Kidney tubule cell (primary cell): ENCODE measurements at places on chromosomes 16 and 17.

DNA sequence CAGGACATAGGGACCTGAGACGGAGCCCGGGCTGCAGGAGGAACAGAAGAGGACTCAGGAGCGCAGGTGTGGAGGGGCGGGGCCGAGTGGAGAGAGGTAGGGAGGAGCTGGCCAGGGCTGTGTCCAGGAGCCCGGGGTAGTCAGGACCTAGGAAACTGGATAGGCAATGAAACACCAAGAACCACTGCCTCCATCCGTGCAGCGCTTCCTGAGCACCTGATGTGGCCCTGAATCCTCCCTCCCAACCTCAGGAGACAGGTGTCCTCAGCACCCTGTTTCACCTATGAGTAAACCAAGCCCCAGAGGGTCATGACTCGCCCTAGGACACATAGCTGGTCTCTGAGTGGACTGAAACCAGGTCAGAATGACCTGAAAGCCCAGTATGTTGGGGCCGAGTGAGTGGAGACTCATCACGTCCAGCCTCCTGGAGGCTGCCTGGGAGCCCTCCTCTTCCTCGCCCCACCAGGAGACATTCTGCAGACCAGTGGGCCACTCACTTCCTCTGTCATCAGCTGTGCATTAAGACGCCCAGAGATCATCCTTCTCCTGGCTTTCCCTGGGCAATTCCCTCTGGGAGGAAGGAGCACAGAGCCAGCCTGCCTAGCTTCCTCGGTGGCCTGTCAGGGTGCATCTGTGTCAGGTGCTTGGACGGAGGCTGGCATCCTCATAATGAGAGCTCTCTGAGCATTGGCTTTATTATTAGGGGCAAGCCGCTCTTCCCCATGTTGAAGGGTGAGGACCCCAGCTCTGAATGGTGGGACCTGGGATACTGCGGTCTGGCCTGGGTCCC lies 72.8 kb downstream of the SCNN1B start:
- peak; percentile 95 for DNase-seq

GRCh38 chr17:42241871-42242270 lies 34.3 kb downstream of the STAT5B start:
- DNase-seq: no peak

- DNase-seq: no peak
These were observed 7.5 kb upstream of the NFATC2IP start for GRCh38 chr16:28943281-28943680.

- DNase-seq: peak; percentile 37
These were observed 914.9 kb downstream of the KCNJ2 start for GRCh38 chr17:71084219-71084618.

DNA sequence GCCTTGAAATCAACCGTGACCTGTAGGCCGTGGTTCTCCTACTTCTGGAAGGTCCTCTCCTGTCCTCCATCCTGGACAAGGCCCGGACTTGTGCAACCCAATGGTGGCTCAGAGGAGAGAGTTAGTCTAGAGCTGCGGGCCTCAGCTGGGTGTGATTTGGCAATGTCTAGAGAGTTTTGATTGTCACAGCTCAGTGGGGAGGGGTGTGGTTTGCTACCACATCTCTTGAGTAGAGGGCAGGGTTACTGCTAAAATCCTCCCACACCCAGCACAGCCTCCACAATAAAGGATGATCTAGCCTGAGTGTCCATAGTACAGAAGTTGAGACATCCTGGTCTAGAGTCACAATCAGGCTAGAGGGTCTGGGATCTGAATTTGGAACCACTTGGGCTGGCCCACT lies 40.3 kb downstream of the MYH13 start:
- DNase-seq: no peak

DNA sequence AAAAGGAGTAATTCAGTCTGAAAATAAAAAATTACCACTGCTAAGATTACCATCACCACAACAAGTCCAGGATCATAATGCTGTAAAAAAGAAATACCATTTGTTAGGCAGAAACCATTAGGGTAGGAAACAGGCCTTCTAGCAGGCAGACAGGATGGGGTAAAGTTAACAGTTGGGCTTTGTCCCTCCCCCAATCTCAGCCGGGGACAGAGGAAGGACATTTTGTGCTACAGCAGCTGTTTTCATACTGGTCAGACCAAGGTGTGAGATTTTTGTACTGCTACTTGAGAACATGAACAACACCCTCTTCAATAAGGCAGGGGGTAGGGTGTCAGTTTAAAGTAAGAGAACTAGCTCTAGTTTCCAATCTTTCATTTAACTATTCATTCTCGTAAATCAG lies 49.2 kb upstream of the ITGA2B start:
- DNase-seq: no peak

DNA sequence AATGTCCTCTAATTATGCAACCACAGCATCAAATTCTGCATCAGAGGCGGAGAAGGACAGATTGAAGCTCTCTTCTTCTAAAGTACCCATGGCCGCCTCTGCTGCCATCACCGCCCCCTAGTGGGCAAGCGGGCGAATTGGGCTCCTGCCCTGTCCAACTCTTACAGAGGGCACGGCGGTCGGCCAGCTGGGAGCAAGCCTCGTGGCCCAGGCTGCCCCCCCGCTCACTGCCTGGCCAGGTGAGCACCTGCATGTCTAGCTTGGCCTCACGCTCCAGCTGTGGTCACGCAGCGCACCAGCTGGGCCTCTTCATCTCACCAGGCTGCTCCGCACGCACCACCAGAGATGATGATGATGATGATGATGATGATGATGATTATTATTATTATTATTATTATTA lies 146.1 kb upstream of the TOM1L1 start:
- no peak for DNase-seq

DNA sequence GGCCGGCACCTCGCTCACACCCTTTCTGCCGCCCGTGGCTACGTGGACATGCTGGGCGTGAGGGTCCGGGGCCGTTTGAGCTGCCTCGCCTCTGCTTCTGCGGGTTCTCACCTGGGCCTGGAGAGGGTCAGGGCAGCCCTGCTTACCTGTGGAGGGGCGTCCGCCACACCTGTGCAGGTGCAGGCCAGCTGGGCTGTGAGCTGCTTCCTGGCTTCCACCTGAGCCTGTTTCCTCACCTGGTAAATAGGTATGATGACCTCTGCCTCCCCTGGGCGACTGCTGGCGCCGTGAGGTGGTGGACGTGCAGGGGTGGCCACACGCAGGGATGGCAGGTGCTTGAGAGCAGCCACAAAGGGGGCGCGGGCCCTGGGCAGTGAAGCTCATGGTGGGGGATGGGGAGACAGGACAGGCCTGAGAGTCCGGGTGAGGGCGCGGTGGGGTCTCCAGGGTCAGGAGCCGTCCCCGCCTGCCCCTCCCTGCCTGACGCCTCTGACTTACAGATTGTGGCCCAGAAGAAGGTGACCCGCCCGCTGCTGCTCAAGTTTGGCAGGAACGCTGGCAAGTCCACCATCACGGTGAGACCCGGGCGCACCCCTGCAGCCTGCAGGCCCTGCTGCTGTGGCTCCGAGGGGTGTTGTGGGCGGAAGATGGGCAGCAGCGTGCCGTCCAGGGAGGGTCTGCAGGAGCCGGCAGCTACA lies 7.8 kb downstream of the CPNE7 start:
- DNase-seq: no peak

GRCh38 chr17:80738020-80738808 lies 193.6 kb downstream of the RPTOR start:
- no peak for DNase-seq

GRCh38 chr16:49365711-49366509 lies 7.7 kb upstream of the C16orf78 start:
- DNase-seq: no peak

- peak; percentile 84 for DNase-seq
These were observed 20.4 kb upstream of the WDR45B start for GRCh38 chr17:82668631-82669099.

DNA sequence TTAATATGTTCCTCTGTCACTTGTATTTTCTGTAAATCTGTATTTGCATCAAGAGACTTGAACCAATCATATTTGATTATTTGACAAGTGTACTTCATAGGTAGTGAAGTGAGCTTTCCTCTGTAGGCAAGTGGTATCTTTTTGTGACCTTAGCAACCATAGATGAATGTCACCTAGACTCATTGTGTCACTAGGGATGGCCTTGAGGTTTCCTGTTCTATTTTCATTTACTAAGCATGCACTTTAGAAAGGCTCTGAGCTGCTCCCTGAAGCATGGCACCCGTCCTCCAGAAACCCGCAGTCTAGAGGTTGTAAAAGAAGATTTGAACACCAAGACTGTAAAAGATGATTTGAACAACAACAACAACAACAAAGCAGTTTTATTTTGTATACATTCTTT lies 151.7 kb downstream of the PRKCB start:
- no peak for DNase-seq

DNA sequence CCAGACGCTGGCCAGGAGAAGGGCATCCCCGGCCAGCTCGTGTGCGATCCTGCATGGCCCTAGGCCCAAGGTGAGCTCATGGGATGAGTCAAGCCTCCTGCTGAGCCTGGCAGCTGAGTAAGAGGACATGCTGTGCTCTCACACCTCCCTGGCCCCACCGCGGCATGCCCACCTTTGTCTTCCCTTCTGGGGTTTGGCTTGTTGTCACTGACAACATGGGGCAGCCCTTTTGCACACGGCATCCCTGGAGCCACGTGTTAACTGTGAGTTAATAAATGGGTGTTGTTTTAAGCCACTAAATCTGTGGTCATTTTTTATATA lies 8.9 kb upstream of the TNS4 start:
- peak; percentile 97 for DNase-seq

DNA sequence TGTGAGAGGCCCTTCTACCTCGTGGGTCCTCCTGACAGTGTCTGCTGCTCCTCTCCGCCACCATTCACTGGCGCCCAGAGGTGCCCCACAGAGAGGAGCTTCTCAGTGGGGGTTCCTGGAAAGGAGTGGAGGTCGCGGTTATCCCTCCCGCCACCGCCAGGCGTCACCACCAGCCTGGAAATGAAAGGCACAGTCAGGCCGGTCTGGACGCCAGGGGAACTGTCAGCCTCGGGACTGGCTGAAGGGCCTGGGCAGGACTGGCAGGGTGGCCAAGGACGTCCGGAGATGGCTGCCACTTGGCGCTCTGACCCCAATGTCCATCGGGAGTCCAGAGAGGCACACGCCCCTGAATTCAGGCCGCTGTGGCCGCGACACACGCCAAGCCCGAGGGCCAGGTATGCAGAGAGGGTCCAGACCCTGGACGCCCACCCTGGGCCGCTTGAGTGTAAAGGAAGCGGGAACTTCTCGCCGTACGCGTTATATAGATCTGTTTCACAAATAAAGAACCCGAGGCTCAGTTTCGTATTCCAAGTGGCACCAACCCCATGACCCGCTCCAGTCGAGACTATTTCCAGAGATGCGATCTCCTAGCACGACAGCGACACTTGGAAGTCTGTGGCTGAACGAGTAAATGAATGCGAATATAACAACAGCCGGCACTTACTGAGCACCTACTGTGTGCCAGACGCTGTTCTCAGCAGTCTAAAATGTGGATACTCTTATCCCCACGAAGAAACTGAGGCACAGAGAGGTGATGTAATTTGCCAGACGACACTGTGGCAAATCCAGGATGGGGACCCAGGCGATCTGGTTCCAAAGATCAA lies 7.6 kb upstream of the NXPH3 start:
- peak; percentile 81 for DNase-seq

GRCh38 chr17:50908860-50909764 lies 43.0 kb upstream of the TOB1 start:
- peak; percentile 38 for DNase-seq

- peak; percentile 90 for DNase-seq
These were observed 8.9 kb downstream of the GNGT2 start for GRCh38 chr17:49201481-49201927.

- no peak for DNase-seq
These were observed 5.0 kb downstream of the WFIKKN2 start for GRCh38 chr17:50840311-50840851.

GRCh38 chr16:25952983-25953382 lies 261.2 kb downstream of the HS3ST4 start:
- DNase-seq: no peak

- DNase-seq: no peak
These were observed 9.2 kb downstream of the CHMP6 start for GRCh38 chr17:81000631-81001357.

DNA sequence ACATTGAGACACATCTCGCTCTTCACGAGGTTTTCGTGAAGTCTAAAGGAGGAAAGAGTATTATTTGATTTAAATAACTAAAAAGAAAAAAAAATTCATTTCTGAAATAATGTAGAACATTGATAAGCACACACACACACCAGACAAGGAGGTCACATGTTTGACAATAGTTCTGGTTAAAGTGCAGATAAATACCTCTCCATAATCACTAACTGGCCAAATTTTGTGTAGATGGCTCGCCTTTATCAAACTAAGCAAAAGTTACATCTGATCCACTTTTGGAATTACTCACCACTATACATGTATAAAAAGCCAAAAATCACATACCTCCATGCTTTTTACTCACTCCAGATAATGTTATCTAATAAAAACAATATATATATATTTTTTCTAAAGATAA lies 106.5 kb downstream of the NCOR1 start:
- no peak for DNase-seq

GRCh38 chr17:8870406-8871040 lies 3.0 kb upstream of the PIK3R6 start:
- DNase-seq: no peak

GRCh38 chr16:56734429-56734828 lies 4.5 kb downstream of the NUP93 start:
- peak; percentile 54 for DNase-seq

GRCh38 chr16:77171745-77172635 lies 19.0 kb upstream of the MON1B start:
- peak; percentile 71 for DNase-seq

DNA sequence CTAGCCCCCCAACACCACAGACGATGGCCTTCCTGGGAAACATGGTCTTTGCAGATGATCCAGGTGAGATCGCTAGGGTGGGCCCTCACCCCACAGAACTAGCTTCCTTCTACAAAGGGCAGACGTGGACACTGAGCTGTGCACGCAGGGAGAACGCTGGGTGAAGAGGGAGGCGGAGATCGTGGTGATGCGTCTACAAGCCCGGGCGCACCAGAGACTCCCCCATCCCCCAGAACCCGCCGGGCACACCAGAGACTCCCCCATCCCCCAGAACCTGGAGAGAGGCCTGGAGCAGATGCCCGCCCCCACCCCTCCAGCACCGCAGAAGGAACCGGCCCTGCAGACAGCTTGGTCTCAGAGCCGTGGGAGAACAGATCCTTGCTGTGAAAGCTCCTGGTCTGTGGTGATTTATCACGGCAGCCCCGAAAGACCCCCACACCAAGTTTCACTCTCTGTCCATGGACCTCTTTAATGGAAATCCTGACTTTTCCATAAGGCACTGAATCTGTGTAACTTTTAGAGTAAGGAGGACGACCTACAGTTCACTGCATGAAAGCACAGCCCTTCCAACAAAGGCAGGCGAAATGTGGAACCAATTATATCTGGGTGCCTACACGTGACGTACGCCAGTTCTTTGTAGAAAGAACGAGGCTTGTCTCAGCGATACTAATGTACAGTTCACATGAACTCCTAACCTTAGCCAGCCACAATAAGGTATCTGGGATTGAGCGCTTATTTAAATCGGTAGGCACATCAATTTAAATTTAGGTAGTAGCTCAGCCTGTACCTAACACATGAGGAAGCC lies 88.5 kb downstream of the ANKRD11 start:
- DNase-seq: no peak

DNA sequence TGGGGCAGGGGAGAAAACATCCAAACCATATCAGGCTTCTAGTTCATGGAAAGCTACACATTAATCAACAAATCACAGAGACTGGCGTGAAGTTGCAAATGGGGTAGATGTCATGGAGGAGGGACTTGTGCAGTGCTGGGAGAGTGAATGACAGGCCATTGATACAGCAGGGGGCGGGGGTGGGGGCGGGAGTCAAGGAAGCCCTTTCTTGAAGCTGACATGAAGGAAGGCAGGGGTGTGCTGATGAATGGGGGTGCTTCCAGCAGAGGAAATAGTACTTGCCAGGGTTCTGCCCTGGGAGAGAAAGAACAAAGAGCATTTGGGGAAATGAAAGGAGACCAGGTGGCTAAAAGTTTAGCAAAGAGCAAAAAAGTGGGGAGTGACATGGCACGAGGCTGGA lies 269.9 kb downstream of the SHISA9 start:
- DNase-seq: no peak
